Panc1 (cell line): ENCODE measurements at places on chromosomes 6 and 20. TPM values are rescaled to one million over a fixed set of nuclear protein-coding genes. Genes with fewer than 3 reads are reported as not detected.

DNA sequence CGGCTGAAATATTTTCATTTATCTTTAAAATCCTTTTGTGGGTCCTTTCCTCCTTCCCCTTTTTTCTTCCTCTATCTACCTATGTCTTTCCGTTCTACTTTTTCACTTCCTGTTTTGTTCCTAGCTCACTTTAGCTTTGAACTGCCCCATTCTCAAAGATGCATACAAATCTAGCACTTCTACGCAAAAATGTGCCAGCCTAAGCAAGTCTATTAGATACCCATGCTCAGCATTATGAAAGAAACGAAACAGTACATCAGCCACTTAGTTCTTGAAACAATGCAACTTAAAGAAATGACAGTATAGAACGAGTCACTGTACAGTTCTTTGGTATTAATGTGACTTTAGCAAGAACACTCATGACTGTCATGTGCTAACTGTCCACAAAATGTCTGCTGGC is 47.3 kb upstream of the MARCKS start:
- DNase-seq: no peak

DNA sequence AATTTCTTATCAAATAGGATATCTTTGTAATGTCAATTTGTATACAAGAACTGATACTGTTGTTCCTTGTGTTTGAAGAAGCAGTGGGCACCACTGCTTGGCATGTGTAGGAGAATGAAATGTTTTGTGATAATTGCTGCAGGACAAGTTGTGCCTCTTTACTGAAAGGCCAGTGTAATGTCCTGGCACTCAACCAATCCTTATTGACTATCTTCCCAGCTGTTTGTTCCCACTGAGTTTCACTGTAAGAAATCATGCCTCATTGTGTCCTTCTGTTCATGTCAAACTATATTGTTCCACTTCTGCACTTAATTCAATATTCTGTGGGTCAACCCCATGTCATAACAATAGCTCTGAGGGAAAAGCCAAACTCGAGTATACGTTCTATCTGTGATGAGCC is 136.1 kb upstream of the FAM83B start:
- no peak for DNase-seq

DNA sequence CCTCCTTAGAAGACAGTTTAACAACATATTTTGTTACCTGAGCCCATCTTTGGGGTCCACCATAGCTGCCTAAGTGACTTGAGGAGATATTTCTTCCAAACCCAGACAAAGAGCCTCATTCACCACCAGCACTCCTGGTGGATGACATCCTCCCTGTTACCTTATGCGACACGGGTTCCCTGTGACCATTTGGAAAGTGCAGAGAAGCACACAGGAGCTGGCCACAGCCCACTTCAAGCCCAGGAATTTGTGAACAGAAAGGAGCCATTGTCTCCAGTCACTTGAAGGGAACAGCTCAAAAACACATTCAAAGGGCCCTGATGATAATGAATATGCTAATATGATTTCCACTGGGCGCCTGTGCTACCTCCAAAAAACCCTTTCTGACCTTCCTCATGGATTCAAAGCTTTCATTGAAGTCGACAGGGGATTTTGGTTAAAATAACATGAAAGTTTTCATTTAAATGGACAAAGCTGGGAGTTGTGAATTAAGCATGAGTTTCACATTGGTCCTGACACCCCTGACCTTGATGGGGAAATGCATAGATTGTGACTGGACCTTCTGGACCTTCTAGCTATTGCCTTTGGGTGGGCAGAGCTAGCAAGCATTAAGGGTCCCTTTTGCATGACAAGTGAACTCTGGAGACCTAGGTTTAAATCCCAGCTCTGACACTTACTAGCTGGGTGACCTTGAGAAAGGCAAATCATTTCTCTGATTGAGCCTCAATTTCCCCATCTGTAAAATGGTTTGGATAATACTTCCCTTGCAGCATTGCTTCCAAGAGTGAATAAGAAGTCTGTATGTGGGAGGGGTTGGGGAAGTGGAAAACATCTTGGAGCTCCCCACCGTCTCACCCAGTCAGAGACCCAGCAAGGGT is 83.3 kb upstream of the SIRPA start:
- DNase-seq: no peak

DNA sequence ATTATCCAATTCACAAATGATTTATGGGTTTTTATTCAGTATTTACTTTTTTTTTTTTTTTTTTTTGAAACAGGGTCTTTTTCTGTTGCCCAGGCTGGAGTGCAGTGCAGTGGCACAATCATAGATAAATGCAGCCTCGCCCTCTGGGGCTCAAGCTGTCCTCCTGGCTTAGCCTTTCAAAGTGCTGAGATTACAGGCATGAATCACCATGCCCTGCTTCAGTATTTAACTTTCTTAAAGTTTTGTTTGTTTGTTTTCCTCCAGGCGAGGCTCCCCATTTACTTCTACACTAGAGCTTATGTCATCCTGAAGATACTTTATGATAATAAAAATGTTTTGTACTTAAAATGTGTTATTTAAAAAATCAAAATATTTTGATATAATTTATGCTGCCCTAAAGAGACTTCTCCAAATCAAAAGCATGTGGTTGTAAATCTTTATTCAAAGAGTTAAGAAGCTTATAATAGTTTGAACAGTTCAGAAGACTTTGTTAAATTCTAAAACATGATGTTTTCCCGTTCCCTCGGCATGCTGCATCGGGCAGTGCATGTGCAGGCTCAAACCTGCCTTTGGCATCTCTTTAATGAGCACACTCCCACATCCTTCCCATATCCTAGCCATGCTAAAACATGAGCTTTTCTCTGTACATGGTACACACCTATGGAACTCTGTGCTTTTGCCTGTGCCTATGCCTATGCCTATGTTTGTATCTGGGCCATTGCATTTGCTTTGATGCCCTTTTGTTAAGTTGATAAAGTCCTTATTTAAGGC is 11.0 kb downstream of the SMPDL3A start:
- DNase-seq: no peak

- DNase-seq: no peak
Measured at GRCh38 chr6:3202999-3203696, 24.3 kb downstream of the TUBB2B start.

FAM217A gene
- not detected for total RNA-seq

MEP1A gene
- total RNA-seq: not detected

GTSF1L gene
- not detected for total RNA-seq

ERMARD gene
- total RNA-seq: 38.5 TPM
